ENCODE measurements at places on chromosomes 7 and 10.

DNA sequence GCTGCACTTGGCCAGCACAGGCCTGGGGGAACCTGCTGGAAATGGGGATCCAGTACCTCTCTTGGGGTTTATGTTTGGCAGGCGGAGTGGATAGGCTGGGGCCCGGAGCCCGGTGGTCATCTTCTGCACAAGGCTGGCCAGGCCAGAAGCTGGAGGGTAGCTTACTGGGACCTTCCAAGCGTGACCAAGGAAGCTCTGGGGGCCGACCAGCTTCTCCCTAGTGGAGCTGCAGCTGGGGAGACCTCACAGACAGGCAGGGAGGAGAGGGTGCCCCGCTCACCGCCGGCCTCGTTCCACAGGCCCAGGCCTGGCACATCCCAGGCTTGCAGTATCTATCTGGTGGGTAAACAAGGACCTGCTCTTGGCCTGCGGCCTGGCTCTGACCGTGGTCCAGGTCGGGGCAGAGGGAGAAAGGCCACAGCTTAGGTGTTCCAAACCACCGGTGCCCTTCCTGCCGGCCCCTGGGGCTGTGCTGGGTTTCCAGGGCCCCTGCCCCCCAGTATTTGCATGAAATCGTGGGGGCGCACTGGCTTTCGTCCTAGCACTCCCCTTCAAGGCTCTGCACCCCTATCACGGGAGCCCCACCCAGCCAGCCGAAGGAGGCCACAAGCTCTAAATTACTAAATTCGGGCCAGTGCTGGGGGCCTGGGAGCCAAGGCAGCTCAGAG is 1.5 kb upstream of the ELFN1 start:
- no peak for DNase-seq

- no peak for DNase-seq
Measured at GRCh38 chr10:97532935-97533671, 34.4 kb downstream of the UBTD1 start.

DNA sequence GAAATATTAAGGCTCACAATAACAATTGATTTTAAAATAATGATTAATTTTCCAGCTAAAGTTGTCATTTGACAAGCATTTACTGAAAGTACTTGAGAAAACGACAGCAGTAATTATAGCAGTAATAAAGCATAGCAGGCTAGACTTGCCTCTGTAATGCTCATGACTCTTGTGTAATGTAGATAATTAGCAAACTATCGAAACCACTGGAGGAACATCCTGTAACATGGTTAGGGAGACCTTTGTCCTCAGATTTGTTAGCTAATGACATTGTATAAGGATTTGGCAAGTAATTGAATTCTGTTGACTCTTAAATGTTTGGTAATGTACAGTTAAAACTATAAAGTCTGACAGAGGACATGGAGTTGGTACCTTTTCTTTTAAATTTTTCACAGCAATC is 24.8 kb downstream of the ARL4A start:
- DNase-seq, result peak; percentile 50

DNA sequence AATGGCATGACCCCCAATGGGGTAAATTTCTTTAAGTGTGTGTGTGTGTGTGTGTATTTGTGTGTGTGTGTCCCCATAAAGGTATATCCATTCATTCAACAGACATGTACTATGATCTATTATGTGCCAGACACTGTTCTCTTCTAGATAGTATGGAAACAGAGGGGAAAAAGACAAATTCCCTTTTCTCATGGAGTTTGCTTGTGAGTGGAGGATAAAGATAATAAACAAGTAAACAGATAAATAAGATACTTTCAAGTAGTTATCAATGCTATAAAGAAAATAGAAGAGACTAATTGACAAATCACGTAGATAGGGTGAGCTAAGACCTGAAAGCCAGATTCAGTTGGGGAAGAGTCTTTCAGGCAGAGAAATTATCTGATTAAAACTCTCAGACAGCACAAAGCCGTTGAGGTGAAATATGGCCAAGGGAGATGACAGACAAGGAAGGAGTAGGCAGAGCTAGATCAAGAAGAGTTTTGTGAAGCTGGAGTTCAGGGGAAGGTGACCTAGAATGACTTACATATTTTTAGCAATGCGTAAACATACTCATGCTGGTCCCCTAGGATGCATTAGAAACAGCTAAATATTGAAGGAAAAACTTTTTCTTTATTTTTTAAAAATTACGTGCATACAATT is 45.2 kb upstream of the DMTF1 start:
- no peak for DNase-seq

GRCh38 chr10:18610517-18610916 is 40.9 kb downstream of the NSUN6 start:
- peak; percentile 91 for DNase-seq

GRCh38 chr7:70706204-70706603 is 425.7 kb upstream of the GALNT17 start:
- DNase-seq, result no peak

DNA sequence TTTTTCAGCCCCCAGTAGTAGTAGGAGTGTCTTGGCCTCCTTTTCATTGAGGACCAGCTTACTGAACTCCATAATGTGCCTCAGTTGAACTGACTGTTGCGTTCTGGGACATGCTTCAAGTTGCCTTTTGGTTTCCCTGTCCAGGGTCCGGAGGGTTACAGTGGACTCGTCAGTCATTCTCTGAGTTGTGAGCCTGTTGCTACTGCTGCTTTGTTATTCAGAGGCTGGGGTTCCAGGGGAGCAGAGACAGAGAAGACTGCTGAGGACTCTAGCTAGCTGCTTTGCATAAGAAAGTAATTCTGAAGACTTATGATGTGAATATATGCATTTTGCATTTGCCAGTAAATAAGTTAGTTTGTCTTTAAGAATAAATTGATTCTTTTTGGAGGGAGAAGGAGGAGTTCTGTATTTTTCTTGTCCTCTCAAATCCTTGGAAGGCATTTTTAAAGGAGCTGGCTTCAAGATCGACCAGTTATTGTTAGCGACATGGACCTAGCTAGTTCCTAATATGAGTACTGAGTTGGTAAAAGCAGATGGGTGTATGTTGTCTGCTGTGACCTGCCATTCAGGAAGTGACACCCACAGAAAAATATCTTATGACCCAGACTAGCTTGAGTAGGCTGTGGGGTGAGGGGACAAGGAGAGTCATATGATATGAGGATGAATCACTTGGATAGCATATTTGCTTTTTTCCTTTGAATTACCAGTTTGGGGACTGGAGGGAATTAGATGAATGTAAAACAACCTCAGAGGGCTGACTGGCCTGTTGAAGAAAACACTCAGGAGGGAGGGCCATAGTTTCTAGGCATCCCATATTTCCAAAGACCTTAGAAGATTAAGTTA is 8.3 kb downstream of the PI4K2A start:
- DNase-seq, result peak; percentile 54

DNA sequence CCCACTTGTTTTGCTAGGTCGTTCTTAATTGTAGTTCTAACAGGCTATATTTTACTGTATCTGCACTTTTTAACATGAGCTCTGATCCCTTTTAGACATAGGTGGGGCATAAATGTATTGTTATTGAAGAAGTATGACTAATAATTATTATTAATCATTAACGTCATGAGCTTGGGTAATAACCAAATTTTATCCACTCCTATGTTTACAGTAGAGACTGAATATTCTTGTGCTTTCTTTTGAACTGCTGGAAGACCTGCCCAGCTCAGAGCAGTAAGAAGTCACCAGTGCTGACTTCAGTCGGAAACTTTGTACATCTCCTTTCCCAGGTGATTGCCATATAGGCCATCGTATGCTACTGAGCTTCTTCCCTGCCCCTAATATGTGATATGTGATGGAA is 18.7 kb downstream of the PKD2L1 start:
- DNase-seq, result no peak

GRCh38 chr7:107021600-107021999 is 22.9 kb upstream of the PRKAR2B start:
- no peak for DNase-seq

- peak; percentile 50 for DNase-seq
Measured at GRCh38 chr7:98470485-98471240, 69.8 kb upstream of the BAIAP2L1 start.

GRCh38 chr7:155257482-155258225 is 40.0 kb upstream of the INSIG1 start:
- peak; percentile 84 for DNase-seq

- DNase-seq, result no peak
Measured at GRCh38 chr10:66180021-66180420, 745.8 kb upstream of the LRRTM3 start.

GRCh38 chr10:126913316-126913715 is 8.1 kb downstream of the DOCK1 start:
- no peak for DNase-seq

DNA sequence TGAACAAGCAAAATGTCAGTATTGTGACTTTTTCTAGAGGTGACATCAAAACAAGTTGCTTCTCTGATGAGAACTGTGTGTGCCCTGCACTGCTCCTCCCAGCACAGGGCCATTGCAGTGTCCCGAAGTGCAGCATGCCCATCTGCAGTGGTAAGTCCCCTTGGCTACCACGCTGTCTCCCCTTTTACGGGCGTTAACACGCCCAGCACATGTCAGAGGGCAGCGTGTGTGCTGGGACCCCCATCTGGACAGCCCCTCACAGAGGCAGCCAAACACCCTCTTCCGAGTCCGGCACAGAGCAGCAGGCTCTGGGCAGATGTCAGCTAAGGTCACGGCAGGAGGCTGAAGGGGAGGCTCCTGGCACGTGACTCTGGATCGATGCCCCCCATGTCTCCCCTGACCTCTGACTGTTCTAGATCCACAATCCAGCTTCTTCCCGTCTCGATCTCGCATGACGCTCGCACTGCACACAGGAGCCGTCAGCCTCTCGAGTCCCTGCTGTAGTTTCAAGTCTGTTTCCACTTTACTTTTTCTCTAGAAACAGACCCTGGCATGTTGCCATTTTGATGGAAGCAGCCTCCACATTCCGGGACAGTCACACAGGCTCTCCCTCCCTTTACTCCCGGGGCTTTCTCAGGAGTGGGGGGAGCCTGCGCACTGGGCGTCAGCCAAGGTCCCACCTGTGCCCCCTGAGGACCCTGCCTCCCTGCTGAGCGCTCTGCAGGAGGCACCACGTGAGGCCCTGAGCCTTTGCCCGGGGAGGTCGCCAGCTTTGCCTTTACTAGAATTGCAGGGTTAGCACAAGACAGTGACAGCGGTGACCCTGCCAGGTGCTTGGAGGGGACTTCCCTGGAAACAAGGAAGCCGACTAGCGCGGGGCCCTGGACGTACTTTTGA is 133.8 kb downstream of the TCERG1L start:
- no peak for DNase-seq

DNA sequence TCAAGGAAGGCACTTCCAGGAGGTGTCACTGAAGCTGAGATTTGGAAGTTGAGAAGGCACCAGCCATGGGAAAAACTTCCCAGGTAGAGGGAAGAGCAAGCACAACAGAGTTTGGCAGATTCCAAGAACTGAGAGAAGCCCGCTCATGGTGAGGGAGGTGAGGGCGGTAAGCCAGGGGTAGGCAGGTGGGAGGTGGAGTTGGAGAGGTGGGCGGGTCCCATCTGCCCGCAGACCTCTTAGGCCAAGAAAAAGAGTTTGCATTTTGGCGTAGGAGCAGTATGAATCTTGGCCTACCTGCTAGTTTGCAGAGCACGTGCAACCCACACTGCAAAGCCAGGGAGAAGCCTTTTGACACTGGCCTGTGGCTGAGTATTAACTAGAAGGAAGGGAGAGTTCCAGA is 18.8 kb downstream of the FRMPD2 start:
- DNase-seq, result no peak

GRCh38 chr7:32502728-32503127 is 7.4 kb downstream of the AVL9 start:
- no peak for DNase-seq

DNA sequence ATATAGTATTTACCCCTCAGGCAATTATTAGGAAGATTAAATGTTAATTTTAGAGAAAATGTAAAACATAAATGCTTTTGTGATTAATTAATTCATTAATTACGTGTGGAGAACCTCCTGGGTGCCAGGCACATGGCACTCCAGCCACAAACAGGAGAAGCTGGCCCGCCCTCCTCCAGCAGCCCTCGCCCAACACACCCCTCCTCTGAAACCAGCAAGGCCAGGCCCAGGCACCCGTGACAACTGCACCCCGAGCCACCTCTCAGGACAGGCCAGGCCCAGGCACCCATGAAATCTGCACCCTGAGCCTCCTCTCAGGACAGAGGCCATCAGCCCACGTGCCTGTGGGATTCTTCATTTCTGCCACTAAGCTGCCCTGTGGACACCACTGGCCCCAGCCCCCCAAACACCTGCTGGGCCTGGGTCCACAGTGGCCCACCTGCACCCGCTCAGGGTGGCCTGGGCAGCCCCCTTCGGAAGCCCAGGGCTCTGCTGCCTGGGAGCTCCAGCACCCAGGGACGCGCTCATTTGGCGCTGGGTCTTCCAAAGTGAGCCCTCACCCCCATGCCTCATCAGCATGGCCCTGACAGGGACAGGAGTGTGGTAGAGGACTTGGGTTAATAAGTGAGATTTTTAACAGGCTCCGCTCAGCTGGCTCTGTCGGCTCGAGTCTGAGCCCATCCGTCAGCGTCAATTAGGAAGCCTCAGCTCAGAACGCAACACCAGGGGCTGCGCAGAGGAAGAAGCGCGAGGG is 482.1 kb downstream of the DNAJB6 start:
- DNase-seq, result no peak

- DNase-seq, result no peak
Measured at GRCh38 chr7:108057951-108058481, 55.1 kb upstream of the LAMB1 start.

- DNase-seq, result no peak
Measured at GRCh38 chr10:57917019-57917418, 350.7 kb downstream of the IPMK start.

- no peak for DNase-seq
Measured at GRCh38 chr7:5567790-5568189, 144.2 kb upstream of the TNRC18 start.

- peak; percentile 73 for DNase-seq
Measured at GRCh38 chr10:97701438-97702069, 12.0 kb upstream of the MARVELD1 start.

GRCh38 chr7:30428246-30429155 is 50.1 kb downstream of the NOD1 start:
- no peak for DNase-seq

DNA sequence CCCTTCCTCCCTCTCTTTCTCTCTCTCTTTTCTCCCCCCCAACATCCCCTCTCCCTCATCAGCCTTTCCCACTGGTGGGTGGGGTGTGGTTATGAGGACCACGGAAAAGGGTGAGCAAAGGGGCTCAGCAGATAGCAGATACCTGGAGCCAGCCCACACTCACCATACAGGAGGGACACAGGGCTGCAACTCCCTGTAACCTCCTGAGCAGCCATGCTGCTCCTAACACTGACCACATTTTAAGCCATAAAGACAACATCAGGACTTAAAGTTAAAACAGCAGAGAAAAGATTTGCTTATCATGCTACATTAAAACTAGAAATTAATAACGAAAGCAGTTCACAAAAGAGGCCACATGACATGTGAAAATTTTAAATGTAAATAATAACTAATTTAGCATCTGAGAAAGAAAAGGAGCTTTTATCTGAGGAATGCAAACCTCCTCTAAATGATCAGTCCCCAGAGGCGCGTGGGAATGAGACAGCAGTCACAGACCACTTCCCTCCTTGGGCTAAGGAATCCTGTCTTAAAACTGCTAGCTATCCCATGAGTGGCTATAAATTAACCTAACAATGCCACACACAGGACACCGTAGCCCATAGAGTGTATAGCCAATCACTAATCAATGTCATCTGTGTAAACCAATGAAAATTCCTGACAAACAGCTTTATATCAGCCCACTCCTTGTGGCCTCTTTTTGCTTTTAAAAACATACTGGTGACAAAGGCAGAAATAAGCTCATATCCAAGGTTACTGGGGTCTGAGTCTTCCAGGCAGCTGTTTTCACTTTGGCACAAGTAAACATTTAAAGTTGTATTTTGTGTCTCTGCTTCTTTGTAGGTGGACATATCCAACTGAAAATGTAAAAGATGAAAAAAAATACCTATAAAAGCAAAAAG is 33.3 kb downstream of the PKD1L1 start:
- no peak for DNase-seq
